IMR-90 (cell line): ENCODE measurements at places on chromosomes 13 and 19. TPM values are rescaled to one million over a fixed set of nuclear protein-coding genes. Genes with fewer than 3 reads are reported as not detected.

DNA sequence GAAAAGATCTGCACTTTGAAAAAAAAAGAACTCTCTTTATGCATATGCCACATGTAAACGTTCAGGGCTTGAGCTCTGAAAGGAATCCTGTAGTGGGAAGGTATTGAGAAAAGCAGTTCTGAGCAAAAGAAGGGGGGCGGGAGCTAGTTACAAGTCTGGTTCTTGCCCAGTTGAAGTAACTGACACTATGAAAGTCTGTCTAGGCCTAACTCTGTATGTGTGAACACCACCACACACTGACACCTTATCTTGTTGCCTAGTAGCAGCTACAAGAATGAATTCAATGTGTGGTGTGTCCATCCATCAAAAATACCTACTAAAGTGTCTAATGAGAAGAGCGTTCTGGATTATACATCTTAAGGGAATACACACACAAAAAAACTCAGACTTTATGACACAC is 820.6 kb downstream of the DIAPH3 start:
- no peak overlapping the region for H3K27ac ChIP-seq
- H3K27me3 ChIP-seq = no peaks in the 10 kb centered on the region
- no peaks in the 10 kb centered on the region for H3K4me1 ChIP-seq

DNA sequence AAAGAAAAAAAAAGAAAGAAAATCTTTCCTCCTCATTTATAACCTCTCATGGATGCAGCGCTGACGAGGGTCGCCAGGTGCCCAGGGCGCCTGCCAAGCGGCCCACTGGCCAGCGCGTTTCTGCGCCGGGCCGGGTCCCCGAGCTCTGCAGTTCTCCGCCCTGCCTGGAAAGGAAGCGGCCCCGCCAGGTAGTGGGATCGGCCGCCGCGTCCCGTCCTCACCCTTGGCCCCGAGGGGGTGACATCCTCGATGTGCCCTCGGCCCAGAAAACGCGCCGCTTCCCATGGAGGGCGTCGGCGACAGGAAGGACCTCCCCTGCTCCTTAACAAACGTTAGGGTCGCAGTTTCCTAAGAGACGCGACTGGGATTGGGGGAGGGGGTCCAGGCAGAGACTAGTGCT is 56.9 kb downstream of the ZNF726 start:
- peaks cover 4% of the 10 kb centered on the region; the same call in 1 of the 2 replicates for H3K27me3 ChIP-seq
- H3K4me3 ChIP-seq = no peak overlapping the region
- no peaks in the 10 kb centered on the region for H3K36me3 ChIP-seq
- no peaks in the 10 kb centered on the region for H3K4me1 ChIP-seq
- H3K27ac ChIP-seq = no peak overlapping the region
- no peak for DNase-seq

DNA sequence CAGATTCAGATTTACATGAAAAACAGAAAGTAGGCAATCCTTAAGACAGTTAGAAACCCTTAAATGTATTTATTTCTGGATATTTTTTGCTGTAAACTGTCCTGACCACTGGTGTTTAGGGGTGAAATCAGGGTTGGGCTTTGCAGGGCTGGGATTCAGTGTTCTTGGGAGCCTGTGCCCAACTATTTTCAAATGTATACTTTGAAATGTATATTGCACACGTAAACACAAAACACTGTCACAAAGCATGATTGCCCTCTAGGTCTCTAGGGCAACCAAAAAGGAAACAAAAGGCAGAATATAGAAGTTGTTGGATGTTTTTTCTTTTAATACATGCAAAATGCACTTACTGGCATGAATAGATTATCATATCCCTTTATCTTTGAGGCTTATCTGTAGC is 1185.4 kb downstream of the DIAPH3 start:
- no peaks in the 10 kb centered on the region for H3K4me1 ChIP-seq
- H3K27me3 ChIP-seq = no peaks in the 10 kb centered on the region
- H3K36me3 ChIP-seq = no peaks in the 10 kb centered on the region
- H3K27ac ChIP-seq = no peak overlapping the region
- DNase-seq = no peak

DNA sequence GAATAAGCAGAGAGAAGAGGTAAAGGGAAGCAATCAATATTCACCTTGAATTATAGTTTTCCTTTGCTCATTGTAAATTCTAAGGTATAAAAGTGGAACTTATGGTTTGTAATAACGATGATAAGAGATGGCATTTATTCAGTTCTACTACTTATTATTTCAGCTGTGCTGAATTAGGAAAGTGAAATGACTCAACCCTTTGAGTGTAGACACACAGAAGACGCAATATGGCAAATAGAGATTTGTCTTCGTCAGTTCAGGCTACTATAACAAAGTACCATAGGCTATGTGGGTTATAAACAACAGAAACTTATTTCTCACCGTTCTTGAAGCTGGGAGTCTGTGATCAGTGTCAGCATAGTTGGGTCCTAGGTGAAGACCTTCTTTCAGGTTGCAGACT is 713.0 kb upstream of the PCDH9 start:
- no peak for DNase-seq
- no peaks in the 10 kb centered on the region for H3K4me1 ChIP-seq
- no peak overlapping the region for H3K27ac ChIP-seq
- H3K36me3 ChIP-seq = no peaks in the 10 kb centered on the region
- H3K27me3 ChIP-seq = no peaks in the 10 kb centered on the region
- H3K4me3 ChIP-seq = no peak overlapping the region

- no peak overlapping the region for H3K4me3 ChIP-seq
- no peak for DNase-seq
- H3K27me3 ChIP-seq = peaks cover 3% of the 10 kb centered on the region
- H3K27ac ChIP-seq = no peak overlapping the region
- no peaks in the 10 kb centered on the region for H3K36me3 ChIP-seq
Measured at GRCh38 chr19:7575434-7576040, 20.1 kb upstream of the CAMSAP3 start.

DNA sequence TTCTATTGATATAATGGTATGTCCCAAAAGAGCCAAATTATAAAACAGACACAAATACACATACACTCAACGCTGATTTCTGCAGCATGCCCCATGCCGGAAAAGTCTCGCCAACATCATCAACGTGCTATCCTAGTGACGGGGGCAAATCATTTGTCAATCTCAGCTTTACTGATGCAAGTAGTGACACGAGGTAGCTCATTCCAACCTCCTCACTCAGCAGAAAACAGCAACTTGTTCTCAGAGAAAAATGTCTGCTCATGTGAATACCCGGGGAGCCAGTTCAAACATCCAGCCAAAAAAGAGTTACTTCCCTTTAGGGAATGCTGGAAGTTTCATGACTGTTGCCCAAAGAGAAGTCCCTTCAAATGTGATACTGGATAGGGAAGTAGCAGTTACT is 46.3 kb downstream of the SOX21 start:
- DNase-seq = no peak
- H3K4me1 ChIP-seq = no peaks in the 10 kb centered on the region
- peaks cover 62% of the 10 kb centered on the region for H3K27me3 ChIP-seq
- H3K27ac ChIP-seq = no peak overlapping the region

The ARGLU1 gene
- total RNA-seq = 11.1 and 28.1 TPM in 2 replicates

The CGB2 gene
- total RNA-seq = not detected in 2 replicates

The CEACAM8 gene
- not detected in 2 replicates for total RNA-seq

The CYP2S1 gene
- total RNA-seq = 0.54 and 0.83 TPM in 2 replicates

The GPC6 gene
- 31.4 and 39.4 TPM in 2 replicates for total RNA-seq

The POLR2I gene
- total RNA-seq = 35.8 and 48.3 TPM in 2 replicates
